ENCODE measurements at places on chromosomes 12 and 14. TPM values are rescaled to one million over a fixed set of nuclear protein-coding genes. Genes with fewer than 3 reads are reported as not detected.

The LHX5 gene
- not detected for total RNA-seq

The ETFBKMT gene
- 2.0 TPM for total RNA-seq

The CELA1 gene
- total RNA-seq = not detected

DNA sequence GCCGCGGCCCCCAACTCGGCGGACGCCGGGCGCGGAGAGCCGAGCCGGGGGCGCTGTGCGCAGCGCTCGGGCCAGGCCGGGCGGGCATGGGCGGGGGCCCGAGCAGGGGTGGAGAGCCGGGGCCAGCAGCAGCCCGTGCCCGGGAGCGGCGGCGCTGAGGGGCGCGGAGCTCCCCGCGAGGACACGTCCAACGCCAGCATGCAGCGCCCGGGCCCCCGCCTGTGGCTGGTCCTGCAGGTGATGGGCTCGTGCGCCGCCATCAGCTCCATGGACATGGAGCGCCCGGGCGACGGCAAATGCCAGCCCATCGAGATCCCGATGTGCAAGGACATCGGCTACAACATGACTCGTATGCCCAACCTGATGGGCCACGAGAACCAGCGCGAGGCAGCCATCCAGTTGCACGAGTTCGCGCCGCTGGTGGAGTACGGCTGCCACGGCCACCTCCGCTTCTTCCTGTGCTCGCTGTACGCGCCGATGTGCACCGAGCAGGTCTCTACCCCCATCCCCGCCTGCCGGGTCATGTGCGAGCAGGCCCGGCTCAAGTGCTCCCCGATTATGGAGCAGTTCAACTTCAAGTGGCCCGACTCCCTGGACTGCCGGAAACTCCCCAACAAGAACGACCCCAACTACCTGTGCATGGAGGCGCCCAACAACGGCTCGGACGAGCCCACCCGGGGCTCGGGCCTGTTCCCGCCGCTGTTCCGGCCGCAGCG is 639 bp downstream of the FZD10 start:
- no peak for DNase-seq

GRCh38 chr14:24113379-24113800 is 1.2 kb upstream of the DCAF11 start:
- DNase-seq = no peak

The SMIM41 gene
- not detected for total RNA-seq

GRCh38 chr12:64893961-64894360 is 69.5 kb downstream of the TBC1D30 start:
- no peak for DNase-seq

DNA sequence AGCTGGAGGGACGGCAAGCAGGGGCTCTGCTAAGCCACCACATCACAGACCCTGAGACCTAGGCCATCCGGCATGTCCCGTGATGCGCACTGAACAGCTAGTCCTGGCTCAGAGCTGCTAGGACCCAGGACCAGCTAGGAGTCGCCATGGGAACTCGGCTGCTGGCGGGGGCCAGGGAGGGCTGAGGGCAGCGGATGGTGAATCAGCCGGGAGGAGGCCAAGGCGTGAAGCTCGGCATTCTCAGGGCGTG is 5.1 kb downstream of the AHNAK2 start:
- DNase-seq = no peak

- DNase-seq = no peak
Measured at GRCh38 chr14:55152052-55152753, 23.2 kb downstream of the LGALS3 start.

GRCh38 chr12:45912774-45913173 is 77.6 kb downstream of the SCAF11 start:
- no peak for DNase-seq

GRCh38 chr12:70719672-70720420 is 82.6 kb upstream of the PTPRB start:
- DNase-seq = no peak

GRCh38 chr12:130162267-130162666 is at the start of gene FZD10:
Gene FZD10 (plus strand): TSS chr12:130162464. CDS start chr12:130162943, 479 bp downstream.
- peak; percentile 87 for DNase-seq

- no peak for DNase-seq
Measured at GRCh38 chr12:82357340-82357739, 847 bp downstream of the CCDC59 start.

All from type B pancreatic cell (in vitro differentiated cells).